ENCODE measurements at places on chromosomes 5 and 9.

GRCh38 chr5:96901384-96901783, 25.1 kb downstream of the ERAP2 start:
- DNase-seq, result no peak

DNA sequence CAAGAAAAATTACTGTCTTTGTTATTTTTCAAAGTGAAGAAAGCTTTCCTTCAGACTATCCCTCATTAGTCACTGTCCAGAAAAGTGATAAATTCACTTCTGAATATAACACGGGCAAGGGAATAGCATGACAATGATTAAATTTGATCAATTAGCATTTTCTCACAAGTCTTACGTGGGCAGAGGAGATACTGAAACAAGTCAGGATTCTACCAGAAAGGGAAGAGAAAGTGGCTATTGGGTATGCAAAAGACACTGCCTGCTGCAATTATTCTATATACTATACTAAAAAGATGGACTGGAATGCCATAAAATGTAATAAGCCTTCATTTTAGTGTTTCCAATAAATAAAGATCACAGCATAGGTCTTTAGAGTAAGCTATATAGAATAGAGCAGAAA, 7.4 kb downstream of the COX7C start:
- DNase-seq, result no peak

GRCh38 chr9:76691517-76692313, 72.5 kb upstream of the PCA3 start:
- DNase-seq, result no peak

GRCh38 chr5:2459251-2459650, 292.2 kb downstream of the IRX2 start:
- no peak for DNase-seq

- no peak for DNase-seq
These were observed 422.6 kb downstream of the MAN2A1 start for GRCh38 chr5:110112348-110112747.

All from amniotic stem cell (primary cell).